Activated CD4-positive, alpha-beta memory T cell treated with anti-CD3 and anti-CD28 coated beads for 36 hours (primary cell): ENCODE measurements at places on chromosomes 6 and 20. TPM values are rescaled to one million over a fixed set of nuclear protein-coding genes. Genes with fewer than 3 reads are reported as not detected.

DNA sequence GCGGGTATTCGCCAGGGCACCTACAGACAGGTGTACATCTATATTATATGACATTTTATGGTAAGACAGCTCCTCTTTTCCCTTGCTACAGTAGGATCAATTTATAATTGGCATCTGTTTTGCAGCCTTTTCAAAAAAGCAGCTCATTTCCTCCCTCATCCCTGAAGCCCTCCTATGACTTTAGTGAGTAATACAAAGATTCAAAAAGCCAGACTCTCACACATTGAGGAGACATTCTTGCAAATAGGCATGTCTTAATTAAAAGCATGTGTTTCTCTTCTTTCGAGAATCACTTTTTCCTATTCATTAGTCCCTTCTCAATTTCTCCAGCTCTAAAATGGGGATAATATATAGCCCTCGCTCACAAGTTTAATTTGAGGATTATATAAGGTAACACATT, 283.4 kb downstream of the TBC1D7 start:
- no peak for DNase-seq

DNA sequence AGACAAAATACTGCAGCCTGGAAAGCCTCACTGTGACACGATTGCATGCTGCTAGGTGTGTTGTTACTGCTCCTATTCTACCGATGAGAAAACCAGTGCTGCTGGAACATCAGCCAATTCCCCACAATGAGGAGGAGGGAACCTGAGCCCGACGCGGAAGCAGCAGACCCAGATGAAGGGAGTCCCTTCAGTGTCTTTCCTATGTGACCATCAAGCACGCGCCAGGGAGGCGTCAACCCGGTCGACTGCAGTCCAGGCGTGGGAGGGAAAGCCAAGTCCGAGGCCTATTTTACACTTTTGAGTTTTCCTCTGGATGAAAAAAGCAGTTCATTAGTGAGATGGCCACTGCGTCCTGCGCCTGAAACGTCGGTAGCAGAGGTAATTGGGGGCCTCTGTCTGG, 63.3 kb downstream of the STK35 start:
- DNase-seq, result no peak

DNA sequence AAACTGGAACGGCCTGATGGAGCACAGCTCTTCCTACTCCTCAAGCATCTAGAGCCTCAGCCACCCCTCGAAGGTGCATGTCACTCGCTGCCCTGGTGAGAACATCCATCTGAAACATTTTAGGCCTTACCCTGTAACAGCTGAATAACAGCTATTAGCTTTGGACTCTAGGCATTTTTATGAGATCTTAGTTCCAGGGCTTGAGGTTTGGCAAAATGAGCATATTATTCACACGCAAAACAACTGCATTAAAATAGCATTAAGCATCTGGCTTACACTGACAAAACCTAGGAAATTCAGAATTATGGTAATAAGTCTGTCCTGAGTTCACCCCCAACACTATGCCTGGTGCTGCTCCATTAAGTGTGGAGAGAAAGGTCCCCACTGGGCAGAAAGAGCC, 56.1 kb downstream of the ADAT2 start:
- DNase-seq, result no peak

DNA sequence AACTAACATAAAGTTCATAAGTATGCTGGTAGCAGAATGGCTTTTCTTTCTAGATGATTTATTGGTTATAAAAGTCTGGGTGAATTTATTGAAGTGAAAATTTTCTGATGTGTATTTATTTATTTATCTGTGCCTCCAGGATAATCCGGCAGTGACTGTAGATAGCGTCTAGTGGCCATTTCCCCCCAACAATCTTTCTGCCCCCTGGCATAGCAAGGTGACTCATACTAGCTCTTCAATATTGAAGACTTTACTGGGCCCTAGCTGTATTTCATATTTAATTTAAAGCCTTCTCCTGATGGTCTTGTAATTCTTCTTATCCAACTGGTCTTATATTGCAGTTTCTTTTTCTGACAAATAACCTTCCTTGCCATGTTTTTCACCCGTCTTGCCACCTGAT, 154.1 kb upstream of the SGK1 start:
- DNase-seq, result no peak

- no peak for DNase-seq
Observed at GRCh38 chr6:128569732-128570679, 49.6 kb upstream of the PTPRK start.

DNA sequence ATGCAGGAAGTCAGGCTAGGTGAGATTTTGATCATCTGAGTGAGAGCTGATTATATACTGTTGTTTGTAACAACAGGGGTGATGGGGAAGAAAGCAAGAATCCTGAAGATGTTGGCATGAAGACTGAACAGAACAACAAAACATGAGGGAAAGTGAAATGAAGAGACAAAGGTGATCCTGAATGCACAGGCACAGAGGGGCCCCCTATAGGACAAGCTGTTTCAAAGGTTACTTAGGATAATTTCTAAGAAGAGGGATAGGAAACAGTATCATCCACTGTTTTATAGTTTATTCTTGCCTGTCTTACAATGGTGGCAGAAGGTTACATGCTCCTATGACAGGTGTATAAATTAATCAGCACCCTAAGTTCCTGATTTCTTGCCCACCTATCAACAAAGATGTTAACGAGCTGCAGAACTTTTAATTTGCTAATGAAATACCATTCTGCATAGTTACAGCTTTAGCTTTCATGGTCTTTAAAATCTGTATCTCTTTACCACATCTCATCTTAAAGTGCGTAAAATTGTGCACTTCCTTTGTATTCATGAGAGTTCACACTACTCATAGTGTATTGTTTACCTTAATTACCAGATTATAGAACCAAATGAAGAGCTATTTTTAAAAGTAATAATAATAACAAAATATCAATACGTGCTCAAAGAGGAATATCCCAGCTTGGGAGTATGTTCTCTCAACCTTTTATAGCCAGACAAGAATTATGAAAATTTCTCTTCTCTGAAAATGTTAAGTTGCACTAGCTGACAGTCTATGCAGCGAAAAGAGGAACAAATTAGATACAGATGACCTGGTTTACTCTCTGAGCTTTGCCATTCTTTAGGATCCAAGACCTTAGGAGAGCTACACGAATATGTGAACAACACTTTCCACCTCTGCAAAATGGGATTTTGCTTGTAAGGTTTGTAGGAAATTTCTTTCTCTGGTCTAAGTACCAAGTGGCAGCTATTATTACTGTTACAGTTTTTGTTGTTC, 192.5 kb downstream of the EDN1 start:
- DNase-seq, result no peak

KIF25 gene
- total RNA-seq, result not detected

- DNase-seq, result no peak
Observed at GRCh38 chr6:75856902-75857301, 107.9 kb downstream of the MYO6 start.

DNA sequence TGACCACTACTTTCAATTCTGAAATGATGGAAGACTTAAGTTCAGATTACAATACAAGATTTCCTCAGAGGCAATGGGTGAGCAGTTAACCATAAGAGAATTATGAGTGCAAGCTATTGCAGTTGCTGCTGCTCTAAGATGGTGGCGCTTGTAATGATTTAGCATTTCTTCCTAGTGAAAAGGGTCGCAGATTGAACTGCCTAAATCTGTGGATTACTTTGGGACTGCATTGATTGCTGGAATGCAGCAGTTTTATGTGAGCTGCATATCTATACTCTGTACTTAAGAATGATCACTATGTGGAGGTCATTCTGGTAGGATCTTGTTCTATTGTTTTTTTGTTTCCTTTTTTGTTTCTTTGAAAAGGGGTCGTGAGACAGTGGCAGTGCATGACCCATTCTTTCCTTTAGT, 5.3 kb downstream of the SCAF8 start:
- DNase-seq, result no peak

GRM1 gene
- total RNA-seq, result not detected

DNA sequence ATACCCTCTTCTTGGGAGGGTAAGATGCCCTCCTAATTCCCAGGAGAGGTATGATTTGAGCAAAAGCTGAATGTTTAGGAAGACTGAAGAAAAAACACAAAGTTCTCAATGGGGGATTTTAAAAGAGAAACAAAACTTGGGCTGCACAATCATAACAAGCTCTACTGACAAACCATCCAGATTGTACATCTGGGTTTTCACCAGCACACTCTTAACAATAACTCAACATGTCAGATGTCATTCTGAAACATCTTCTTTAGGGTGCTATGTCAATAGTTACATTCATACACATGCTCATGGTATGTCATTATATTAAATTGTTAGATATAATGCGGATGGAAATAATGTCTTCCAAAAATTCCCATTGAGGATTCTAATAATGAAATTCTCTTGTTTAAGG, 95.1 kb downstream of the ASCC3 start:
- DNase-seq, result no peak

DNA sequence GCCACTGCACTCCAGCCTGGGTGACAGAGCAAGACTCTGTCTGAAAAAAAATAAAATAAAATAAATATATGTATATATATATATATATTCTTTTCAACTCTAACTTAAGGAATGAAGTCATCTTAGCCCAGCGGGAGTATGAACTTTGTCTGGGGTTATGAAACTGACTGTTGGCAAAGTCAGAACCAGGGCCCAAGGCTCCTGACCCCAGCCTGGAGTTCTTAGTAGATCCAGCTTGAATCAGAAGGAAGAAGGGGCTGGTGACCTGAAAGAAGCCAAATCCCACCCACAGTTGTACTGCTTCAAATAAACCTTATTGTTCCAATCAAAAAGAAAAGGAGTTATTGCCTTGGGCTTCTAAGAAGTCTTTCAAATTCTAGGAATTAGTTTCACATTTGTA, 83.1 kb upstream of the MAP7 start:
- DNase-seq, result no peak

SIRPB2 gene
- total RNA-seq, result not detected

DNA sequence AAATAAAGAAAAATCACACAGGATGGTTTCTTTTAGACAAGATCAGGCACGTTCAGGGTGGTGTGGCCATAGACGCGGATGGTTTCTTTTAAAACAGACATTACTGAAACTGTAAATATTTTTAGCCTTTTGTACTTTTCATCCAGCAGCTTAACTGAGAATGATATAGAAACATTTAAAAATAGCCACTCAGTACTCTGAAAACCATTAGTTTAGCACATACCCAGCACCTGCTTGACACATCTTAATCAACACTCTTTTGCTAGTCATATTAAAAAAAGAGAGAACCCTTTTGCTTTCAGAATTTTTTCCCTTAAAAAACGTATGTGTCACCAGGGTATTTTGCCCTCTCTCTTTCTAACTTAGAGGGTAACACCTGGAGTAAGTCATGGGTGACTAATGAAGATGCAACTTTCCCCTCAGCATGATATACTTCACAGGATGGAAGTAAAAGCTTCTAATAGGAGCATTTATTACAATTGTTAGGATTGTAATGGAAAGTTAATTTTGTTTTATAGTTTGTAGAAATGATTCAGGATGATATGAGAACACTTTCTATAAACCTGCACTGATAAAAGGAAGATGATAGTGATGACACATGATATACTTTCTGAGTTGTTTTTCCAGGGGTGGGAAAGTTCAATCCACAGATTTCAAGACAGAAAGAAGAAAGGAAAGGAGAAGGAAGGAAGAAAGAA, 45.2 kb downstream of the BACH2 start:
- DNase-seq, result no peak

DNA sequence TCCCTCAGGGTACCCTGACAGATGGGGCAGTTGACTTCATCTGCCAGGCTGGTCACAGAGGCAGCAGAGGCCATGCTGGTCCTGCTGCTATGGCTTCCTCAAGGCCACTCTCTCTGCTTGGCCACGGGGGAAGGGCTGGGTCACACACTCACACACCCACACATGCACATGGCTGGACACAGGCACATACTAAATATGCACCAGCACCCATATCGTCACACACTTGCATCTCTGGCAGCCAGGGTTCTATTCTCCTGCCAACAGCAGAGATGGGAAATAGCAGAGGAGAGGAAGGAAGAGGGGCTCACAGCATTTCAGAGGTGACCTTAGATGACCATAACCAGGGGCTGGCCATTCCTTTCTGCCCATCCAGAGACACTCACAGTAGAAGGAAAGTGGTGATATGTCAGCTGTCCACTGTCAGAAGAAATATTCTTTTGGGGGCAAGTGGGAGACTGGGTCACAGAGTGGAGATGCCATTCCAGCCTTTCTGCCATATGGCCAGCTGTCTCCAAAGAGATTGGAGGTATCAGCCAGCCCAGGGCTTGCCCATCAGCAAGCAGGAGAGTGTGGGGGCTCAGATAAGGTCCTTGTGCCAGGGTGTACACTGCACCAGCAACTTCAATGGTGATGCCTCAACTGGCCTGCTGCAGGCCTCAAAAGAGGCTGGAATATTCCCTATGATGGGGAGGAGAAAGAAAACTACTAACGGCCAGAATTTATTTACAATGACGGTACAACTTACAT, at the start of gene TRIM10:
Gene TRIM10 (minus strand): TSS at position 427 of the 747 bp plus-strand sequence. CDS start 353 bp downstream, at position 74.
- no peak for DNase-seq

DNA sequence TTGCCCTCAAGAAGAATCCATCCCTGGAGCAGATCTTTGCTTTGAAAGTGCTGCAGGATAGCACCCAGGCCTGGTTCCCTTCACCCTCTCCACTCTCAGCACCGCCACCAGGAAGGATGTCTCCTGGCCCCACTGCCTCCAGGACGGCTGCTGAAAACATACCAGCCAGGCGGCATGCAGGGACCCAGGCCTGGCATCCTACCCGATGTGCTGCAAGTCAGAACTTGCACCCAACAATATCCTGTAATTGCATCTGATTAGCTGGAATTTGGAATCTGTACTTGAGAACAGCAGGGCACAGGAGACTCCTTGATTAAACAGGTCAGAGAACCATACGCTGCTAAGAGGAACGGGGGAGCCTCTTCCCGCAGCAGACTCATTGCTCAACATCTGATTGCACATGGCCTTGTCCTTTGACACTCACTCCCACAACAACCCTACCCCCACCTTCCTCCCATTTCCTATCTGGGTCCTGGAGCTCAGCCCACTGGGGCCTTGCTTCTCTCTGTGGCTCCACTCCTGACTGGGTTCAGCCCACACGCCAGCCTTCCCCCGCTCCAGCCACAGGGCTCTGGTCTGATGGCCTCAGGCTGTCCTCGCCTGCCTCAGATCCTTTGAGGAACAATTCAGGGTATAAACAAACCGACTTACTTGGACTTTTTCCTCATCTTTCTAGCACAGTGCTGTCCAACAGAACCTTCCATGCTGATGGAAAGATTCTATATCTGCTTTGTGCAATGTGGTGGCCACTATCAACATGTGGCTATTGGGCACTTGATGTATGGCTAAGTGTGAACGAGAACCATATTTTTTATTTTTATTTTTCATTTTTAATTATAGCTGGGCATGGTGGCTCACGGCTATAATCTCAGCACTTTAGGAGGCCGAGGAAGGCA, 78.0 kb downstream of the FGD2 start:
- no peak for DNase-seq

CHRNA4 gene
- total RNA-seq, result not detected

OPN5 gene
- total RNA-seq, result not detected

GRCh38 chr6:127796713-127797112, 104.1 kb downstream of the THEMIS start:
- no peak for DNase-seq

- no peak for DNase-seq
Observed at GRCh38 chr20:32632461-32633354, 41.0 kb downstream of the C20orf203 start.

PSORS1C1 gene
- not detected for total RNA-seq

HLA-DMA gene
- 10.2 TPM for total RNA-seq

PLN gene
- not detected for total RNA-seq

HLA-DPA1 gene
- total RNA-seq, result 19.3 TPM
